CD8-positive, alpha-beta memory T cell (primary cell): ENCODE measurements at places on chromosomes 3 and 15. TPM values are rescaled to one million over a fixed set of nuclear protein-coding genes. Genes with fewer than 3 reads are reported as not detected.

DNA sequence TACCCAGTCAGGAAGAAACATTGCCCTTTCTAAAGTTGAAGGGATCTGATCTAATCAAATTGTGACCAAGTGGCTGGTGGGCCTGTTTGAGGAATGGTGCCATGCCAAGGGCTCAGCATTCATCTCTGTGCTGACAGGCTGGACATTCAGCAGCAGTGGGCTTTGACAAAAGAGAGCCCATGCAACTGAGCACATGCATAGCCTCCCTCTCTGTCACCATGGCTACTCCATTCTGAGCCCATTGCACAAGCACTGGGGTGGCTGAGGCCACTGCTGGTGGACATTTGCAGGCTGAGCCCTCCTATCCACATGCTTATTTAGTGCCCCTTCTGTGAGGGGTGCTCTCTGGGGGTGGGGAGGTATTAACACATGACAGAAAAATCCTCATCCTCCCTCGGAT, 28.6 kb upstream of the TNFSF10 start:
- DNase-seq, result no peak

GRCh38 chr3:112817271-112817670, 29.4 kb downstream of the CD200R1L start:
- no peak for DNase-seq

GOLGA6A gene
- total RNA-seq, result 0.07 TPM

PLSCR5 gene
- not detected for total RNA-seq

- no peak for DNase-seq
Observed at GRCh38 chr3:139655909-139656595, 21.7 kb downstream of the NMNAT3 start.

GRCh38 chr3:127413318-127413673, 125.5 kb upstream of the PRR20G start:
- DNase-seq, result no peak

NEK10 gene
- total RNA-seq, result 0.24 TPM

GPR27 gene
- total RNA-seq, result 2.6 TPM

DNA sequence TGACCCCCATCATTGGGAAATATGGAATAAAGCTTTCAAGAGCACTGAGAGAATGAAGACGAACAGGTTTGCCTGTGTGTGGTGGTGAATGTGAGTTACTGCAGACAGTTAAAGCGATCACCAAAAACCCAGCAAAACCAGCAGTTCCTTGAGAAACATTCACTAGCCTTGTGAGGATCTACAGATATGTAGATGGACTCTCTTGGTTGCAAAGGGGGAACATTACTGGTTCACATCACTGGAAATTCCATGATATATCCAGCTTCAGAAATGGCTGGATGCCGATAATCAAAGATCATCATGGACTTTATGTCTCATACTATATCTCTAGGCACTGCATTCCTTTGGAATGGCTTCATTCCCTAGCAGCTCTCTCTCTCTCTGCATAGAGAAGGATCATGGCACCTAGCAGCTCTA, 10.2 kb upstream of the HERC1 start:
- no peak for DNase-seq
